ENCODE measurements at places on chromosomes 5 and 9.

GRCh38 chr9:1273859-1274258 is 223.7 kb downstream of the DMRT2 start:
- no peaks in the 10 kb centered on the region for H3K27me3 ChIP-seq
- peaks cover 21% of the 10 kb centered on the region for H3K4me1 ChIP-seq
- peak overlapping the region; percentile 77 for H3K27ac ChIP-seq

GRCh38 chr9:72207278-72207677 is 58.0 kb downstream of the GDA start:
- H3K4me1 ChIP-seq: no peaks in the 10 kb centered on the region
- H3K27me3 ChIP-seq: peaks cover 19% of the 10 kb centered on the region
- no peak overlapping the region for H3K27ac ChIP-seq
- no peaks in the 10 kb centered on the region for H3K36me3 ChIP-seq
- H3K4me3 ChIP-seq: no peak overlapping the region

DNA sequence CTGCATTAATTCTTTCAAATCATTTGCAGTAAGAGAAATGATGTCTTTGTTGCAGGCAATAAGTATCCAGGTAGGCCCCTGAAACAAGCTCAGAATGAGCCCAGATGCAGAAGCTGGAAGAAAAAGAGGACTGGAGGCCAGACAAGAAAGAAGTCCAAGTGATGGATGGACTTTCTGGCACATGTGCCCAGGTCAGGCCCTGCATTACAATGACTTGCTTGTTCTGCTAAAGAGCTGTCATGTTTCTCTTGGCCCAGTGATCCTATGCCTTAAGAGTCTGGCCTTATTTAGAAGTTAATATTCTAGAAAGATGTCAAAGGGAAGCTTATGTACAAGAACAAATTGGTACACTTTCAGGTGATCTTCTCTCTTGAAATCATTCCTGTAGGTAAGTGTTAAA is 64.8 kb downstream of the DPYSL3 start:
- DNase-seq: no peak
- no peaks in the 10 kb centered on the region for H3K27me3 ChIP-seq
- H3K4me3 ChIP-seq: no peak overlapping the region
- H3K27ac ChIP-seq: no peak overlapping the region
- peaks cover 5% of the 10 kb centered on the region for H3K36me3 ChIP-seq

GRCh38 chr5:96582343-96582742 is 79.8 kb upstream of the CAST start:
- no peak overlapping the region for H3K4me3 ChIP-seq
- H3K4me1 ChIP-seq: no peaks in the 10 kb centered on the region
- no peaks in the 10 kb centered on the region for H3K36me3 ChIP-seq
- H3K27ac ChIP-seq: no peak overlapping the region

- H3K27ac ChIP-seq: no peak overlapping the region
- H3K36me3 ChIP-seq: no peaks in the 10 kb centered on the region
- DNase-seq: no peak
- no peaks in the 10 kb centered on the region for H3K4me1 ChIP-seq
Observed at GRCh38 chr5:178387061-178387855, 154.7 kb upstream of the PHYKPL start.

DNA sequence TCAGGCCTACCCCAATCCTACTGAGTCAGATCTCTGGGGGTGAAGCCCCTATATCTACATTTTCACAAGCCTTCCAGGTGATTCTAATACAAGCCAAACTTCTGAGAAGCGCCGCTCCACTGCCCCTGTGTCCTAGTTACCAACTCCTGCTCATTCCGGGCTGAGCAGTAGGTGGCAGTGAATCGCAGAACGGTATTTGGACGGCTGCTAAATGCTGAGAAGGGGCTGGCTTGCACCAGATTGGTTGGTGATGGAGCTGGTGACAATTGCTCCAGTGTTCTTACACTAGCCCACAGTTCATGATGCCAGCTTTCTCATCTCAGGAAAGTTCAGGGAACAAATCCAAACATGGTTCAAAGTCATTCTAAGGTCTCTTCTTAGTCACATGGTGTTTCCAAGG is 31.1 kb upstream of the FGF1 start:
- H3K27ac ChIP-seq: no peak overlapping the region
- no peak overlapping the region for H3K4me3 ChIP-seq
- 0 out of 2 replicates have a peak, but pooled peaks cover 3% of the 10 kb centered on the region for H3K4me1 ChIP-seq
- no peaks in the 10 kb centered on the region for H3K27me3 ChIP-seq
- H3K36me3 ChIP-seq: no peaks in the 10 kb centered on the region

DNA sequence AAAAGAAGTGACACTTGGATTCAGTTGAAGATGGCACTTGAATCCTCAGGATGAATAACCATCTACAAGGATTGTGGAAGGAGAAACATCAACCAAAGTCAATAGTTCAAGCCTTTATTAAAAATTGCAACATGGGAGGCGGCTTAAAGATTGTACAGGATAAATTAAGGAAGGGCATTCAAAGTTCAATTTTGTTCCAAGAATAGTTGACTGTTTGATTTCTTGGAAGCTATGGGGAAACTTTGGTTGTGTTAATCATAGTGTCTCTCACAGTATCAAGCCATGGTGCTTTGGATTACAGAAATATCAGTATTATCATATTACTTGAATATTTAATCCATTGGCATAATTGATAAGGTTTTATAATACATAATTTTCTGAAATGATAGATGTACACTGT is 1844.3 kb downstream of the MAT2B start:
- no peak overlapping the region for H3K27ac ChIP-seq
- no peaks in the 10 kb centered on the region for H3K4me1 ChIP-seq
- no peaks in the 10 kb centered on the region for H3K27me3 ChIP-seq
- no peak for DNase-seq
- no peaks in the 10 kb centered on the region for H3K36me3 ChIP-seq

GRCh38 chr9:99262949-99263418 is 40.9 kb downstream of the SEC61B start:
- no peak for DNase-seq
- H3K27ac ChIP-seq: no peak overlapping the region
- no peaks in the 10 kb centered on the region for H3K4me1 ChIP-seq
- no peaks in the 10 kb centered on the region for H3K36me3 ChIP-seq
- no peaks in the 10 kb centered on the region for H3K27me3 ChIP-seq
- H3K4me3 ChIP-seq: no peak overlapping the region

DNA sequence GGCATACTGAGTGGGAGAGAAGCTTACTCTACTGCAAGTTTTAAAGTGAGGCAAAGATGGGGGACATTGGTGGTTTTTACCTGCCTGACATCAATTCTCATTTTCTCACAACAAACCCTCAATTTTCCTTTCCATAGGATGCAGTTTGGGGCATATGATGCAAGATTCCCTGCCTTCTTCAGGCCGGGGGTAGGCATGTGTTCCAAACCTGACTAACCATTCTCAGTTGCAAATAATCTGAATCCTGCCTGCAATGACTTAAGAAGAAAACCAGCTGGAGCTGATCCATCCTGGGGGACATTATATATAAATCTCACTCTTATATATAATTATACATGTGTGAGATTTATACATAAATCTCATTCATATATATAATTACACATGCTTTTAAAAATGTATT is 223.6 kb upstream of the EFNA5 start:
- no peak for DNase-seq
- H3K36me3 ChIP-seq: no peaks in the 10 kb centered on the region
- H3K27me3 ChIP-seq: no peaks in the 10 kb centered on the region
- H3K27ac ChIP-seq: no peak overlapping the region
- H3K4me1 ChIP-seq: no peaks in the 10 kb centered on the region

- H3K4me3 ChIP-seq: no peak overlapping the region
- H3K36me3 ChIP-seq: peaks cover 10% of the 10 kb centered on the region
- H3K27me3 ChIP-seq: no peaks in the 10 kb centered on the region
- DNase-seq: no peak
- no peaks in the 10 kb centered on the region for H3K4me1 ChIP-seq
Observed at GRCh38 chr5:80777347-80778287, 122.8 kb upstream of the DHFR start.

- H3K36me3 ChIP-seq: no peaks in the 10 kb centered on the region
- no peaks in the 10 kb centered on the region for H3K27me3 ChIP-seq
- peaks cover 23% of the 10 kb centered on the region for H3K4me1 ChIP-seq
- H3K27ac ChIP-seq: no peak overlapping the region
Observed at GRCh38 chr5:74051076-74051475, 425.1 kb downstream of the ARHGEF28 start.

DNA sequence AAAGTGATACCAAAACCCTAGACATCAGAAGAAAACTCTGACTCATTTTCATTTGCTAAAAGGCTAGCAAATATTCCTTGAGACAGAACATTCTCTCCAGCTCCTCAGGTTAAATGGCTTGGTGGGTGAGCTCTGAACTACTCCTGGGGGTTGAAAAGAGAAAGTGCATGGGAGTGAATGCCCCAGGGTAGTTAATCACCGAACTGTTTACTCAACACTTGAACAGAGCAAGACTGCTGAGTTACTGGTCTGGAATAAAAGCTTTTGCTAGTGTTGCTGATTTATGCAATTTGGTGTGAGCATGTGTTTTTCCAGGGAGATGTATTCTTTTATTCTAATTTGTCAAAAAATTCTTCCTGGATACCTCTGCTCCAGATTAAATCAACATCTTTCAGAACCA is 88.3 kb upstream of the PRDM9 start:
- H3K27ac ChIP-seq: no peak overlapping the region
- no peak for DNase-seq
- H3K27me3 ChIP-seq: no peaks in the 10 kb centered on the region
- no peaks in the 10 kb centered on the region for H3K4me1 ChIP-seq
- no peaks in the 10 kb centered on the region for H3K36me3 ChIP-seq

- H3K27me3 ChIP-seq: no peaks in the 10 kb centered on the region
- DNase-seq: no peak
- no peak overlapping the region for H3K27ac ChIP-seq
- H3K4me3 ChIP-seq: no peak overlapping the region
- H3K4me1 ChIP-seq: no peaks in the 10 kb centered on the region
Observed at GRCh38 chr5:108637134-108637533, 110.6 kb upstream of the FER start.

GRCh38 chr9:19162956-19163355 is 35.7 kb upstream of the PLIN2 start:
- DNase-seq: no peak

DNA sequence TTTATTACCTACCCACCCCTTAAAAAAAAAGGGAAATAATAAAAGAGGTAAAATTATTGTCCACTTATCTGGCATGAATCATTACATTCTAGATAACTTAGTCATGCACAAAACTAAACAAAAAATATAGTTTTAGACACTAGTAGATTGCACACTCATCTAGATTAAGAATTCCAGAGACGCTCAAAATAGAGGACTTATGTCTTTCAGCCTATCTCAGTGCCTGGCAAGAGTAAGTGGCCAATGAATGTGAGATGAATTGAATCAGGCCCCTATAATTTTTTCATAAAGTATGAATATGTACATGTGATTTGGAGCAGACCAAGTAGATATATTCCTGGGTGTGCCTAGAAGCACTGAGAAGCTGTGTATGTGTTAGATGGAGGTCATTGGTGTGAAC is 2.0 kb upstream of the RXFP3 start:
- no peak overlapping the region for H3K4me3 ChIP-seq
- no peaks in the 10 kb centered on the region for H3K4me1 ChIP-seq
- no peak overlapping the region for H3K27ac ChIP-seq
- DNase-seq: no peak
- H3K27me3 ChIP-seq: no peaks in the 10 kb centered on the region

DNA sequence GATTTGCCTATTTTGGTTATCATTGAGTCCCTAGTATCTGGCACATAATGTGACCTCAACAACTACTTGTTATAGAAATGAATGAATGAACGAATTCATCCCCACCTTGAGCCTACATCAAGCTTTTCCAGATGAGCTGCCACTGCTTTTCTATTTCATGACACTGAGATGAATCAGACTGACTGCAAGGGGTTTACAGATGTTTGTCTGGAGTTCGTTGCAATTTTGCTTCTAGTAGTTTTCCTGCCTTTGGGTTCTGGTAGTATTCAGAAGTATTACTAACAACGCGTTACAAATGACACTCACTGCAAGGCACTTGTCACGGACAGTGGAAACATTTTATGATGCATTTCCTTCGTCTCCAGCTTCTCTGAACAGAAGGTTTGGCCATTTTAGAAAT is 222.3 kb downstream of the CD180 start:
- H3K4me3 ChIP-seq: no peak overlapping the region
- H3K4me1 ChIP-seq: no peaks in the 10 kb centered on the region
- H3K27ac ChIP-seq: no peak overlapping the region
- no peak for DNase-seq
- H3K36me3 ChIP-seq: no peaks in the 10 kb centered on the region

- H3K27me3 ChIP-seq: no peaks in the 10 kb centered on the region
- no peak overlapping the region for H3K4me3 ChIP-seq
- no peak overlapping the region for H3K27ac ChIP-seq
- H3K4me1 ChIP-seq: no peaks in the 10 kb centered on the region
- no peaks in the 10 kb centered on the region for H3K36me3 ChIP-seq
- DNase-seq: no peak
Observed at GRCh38 chr5:24598956-24599355, 45.8 kb downstream of the CDH10 start.

GRCh38 chr9:75830303-75830702 is 60.2 kb upstream of the PCSK5 start:
- H3K4me3 ChIP-seq: no peak overlapping the region
- H3K4me1 ChIP-seq: no peaks in the 10 kb centered on the region
- DNase-seq: no peak
- no peaks in the 10 kb centered on the region for H3K27me3 ChIP-seq
- H3K36me3 ChIP-seq: no peaks in the 10 kb centered on the region

DNA sequence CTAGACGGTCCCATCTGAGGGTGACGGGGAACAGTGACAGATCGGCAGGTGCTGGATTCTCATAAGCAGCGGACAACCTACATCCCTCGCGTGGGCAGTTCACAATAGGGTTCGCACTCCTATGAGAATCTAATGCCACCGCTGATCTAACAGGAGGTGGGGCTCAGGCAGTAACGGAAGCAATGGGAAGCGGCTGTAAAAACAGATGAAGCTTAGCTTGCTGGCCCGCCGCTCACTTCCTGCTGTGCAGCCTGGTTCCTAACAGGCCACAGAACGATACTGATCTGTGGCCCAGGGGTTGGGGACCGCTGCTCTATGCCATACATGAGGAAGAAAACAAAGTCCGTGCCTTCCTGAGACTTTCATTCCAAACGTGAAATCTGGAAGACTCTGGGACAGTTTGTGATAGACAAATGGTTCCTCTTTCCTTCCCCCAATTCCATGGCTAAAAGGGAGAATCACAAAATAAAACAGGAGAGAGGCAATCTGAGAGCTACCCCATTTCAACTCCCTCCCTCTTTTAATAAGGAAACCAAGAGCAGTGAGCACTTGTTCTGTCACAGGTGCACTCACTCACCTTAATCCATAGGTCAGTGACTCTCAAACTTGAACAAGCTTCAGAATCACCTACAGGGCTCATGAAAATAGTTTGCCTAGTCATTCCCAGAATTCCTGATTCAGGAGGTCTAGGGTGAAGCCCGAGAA is 12.1 kb downstream of the PDCL start:
- peaks cover 6% of the 10 kb centered on the region for H3K4me1 ChIP-seq
- H3K4me3 ChIP-seq: no peak overlapping the region
- H3K27ac ChIP-seq: no peak overlapping the region
- no peak for DNase-seq
- H3K36me3 ChIP-seq: peaks cover 34% of the 10 kb centered on the region
- no peaks in the 10 kb centered on the region for H3K27me3 ChIP-seq

GRCh38 chr9:96021551-96022444 is 146.3 kb downstream of the ERCC6L2 start:
- DNase-seq: peak; percentile 51
- H3K4me3 ChIP-seq: peak overlapping the region; percentile 66
- peak overlapping the region; percentile 58 for H3K27ac ChIP-seq
- H3K36me3 ChIP-seq: no peaks in the 10 kb centered on the region

Data from SJCRH30 (cell line).